Stimulated activated effector memory CD8-positive, alpha-beta T cell treated with anti-CD3 and anti-CD28 coated beads, Interleukin-12 subunit alpha, Interleukin-12 subunit beta, amount 100 ng/mL, for 72 hours (primary cell): ENCODE measurements at places on chromosomes 5 and 9.
A peak's percentile ranks its signal among the peaks of the same experiment; 100 is the strongest.

- DNase-seq, result no peak
These were observed 206.6 kb upstream of the HAPLN1 start for GRCh38 chr5:83927140-83927733.

DNA sequence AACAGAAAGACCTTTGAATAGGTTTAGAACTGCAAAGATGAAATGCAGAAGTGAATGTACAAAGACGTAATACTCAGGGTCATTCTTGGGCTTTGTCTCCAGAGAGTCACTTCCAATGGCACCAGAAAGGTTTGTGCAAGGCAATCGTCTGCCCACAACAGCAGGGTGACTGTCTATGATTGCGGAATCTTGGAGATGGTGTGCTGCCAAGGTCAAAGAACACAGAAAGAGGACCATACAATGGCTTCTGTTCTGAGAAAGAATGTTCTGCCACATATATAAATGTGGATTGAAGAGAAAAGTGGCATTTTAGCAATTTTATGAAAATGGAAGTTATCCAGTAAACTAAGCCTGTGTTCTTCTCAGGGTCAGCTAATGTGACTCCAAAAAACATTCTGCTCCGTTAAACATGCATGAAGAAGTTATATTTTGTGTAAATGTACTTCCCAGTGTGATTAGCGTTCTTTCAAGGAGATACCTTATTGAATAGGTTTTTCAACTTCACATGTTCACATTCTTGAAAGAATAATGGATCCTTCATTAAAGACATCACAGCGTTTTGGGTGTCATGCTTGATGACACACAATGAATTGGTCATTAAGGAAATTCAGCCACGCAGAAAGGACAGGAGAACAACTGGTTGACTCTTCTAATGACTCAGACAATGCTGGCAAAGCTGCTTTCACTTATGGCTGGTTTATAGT, 73.4 kb upstream of the CDH6 start:
- DNase-seq, result no peak

- no peak for DNase-seq
These were observed 43.1 kb downstream of the NDST1 start for GRCh38 chr5:150551066-150551465.

DNA sequence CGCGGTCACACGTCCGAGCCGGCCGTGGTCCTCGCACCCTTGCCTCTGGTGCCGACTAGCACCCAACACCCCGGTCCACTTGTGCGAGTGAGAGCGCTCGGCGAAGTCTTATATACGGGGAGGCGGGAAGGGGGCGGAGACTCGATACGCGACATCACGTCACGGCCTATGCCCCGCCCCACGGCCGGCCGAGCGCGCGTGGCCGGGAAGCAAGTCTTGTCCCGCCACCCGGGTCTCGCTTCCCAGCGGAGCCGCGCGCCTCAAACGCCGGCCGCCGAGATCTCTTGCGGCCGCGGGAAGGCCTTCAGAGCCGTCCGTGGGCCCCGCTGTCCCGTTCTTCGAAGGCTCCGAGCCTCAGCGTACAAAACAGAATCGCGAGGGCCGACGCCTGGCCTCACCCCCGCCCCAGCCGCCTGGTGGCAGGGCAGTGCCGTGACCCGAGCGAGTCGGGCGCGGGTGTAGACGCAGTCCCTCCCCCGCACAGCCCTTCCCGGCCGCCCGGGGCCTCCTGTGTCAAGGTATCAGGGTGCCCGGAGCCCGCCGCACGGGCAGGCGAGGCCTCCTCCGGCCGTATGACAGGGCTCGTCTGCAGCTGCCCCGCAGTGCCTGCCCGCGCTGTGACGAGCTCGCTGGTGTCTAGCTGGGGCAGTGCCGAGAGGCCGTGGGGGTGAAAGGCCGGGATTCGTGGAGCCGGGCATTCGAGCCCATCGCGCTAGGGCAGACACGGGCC, at the start of gene PLK2:
Gene PLK2 (minus strand): TSS at position 85 of the 730 bp plus-strand sequence. CDS start 127 bp downstream, outside the sequence.
- DNase-seq, result peak; percentile 83

- DNase-seq, result no peak
These were observed 553.1 kb downstream of the ZNF608 start for GRCh38 chr5:124193371-124193789.

DNA sequence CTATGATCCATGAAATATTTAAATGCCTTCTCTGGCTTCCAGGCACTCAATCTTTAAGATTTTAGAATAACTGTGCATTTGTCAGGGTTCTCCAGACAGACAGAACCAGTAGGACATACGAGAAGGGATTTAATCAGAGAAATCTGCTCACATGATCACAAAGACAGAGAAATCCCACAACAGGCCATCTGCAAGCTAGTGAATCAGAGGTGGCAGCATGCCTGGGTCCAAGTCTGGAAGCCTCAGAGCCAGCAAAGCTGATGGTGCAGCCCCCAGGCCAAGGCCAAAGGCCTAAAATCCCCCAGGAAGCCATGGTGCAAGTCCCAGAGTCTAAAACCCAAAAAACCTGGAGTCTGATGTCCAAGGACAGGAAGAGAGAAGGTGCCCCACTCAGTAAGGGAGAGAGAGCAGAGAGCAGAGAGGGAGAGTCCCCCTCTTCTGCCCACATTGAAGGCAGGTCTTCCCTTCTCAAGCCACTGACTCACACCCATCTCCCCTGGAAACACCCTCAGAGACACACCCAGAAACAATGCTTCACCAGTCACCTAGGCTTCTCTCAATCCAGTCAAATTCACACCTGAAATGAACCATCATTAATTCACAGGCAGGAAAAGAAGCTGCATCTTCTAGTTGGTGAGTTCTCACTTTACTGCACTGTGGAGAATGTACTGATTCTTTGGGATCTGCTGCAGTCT, 48.7 kb downstream of the CAMSAP1 start:
- no peak for DNase-seq
